ENCODE measurements at places on chromosomes 7 and 10.

DNA sequence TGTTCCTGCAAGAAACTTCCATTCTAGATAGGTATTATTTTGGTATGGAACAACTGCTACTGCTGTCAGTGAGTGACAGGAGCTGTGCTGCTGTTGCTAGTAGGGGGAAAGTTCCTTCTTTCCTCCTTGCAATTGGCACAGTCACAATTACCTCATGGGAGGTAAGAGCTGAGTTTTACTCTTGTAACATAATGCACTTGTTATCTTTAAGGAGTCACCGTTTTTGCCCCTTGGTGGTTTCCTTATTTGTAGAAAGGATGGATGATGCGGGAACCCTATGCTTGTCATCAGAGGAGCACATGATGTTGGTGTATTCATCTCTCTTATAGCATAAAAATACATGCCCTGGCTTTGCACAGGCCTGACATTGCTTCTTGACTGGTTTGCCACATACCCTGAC, 234.7 kb upstream of the NPY start:
- no peak for DNase-seq

- DNase-seq: no peak
These were observed 181.4 kb downstream of the NRG3 start for GRCh38 chr10:82056391-82056790.

DNA sequence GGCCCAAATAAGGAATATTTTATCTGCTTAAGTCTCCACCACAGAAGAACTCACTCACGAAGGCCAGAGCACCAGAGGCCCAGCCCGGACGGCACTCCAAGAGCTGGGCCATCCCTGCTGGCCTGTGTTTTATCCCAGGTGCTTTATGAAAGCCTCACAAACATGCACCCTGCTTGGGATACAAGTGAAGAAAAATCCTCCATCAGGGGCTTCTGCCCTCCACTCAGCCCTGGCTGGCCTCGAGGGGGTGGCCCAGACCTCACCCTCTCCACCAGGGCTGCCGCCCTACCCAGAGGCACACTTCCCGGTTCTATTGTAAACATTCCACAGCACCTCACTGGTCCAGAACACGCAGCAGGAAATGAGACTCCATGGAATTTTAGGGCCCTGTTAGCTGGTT, 19.8 kb upstream of the DNAAF5 start:
- DNase-seq: no peak

- DNase-seq: no peak
These were observed 75.5 kb downstream of the NRP1 start for GRCh38 chr10:33258967-33259366.

DNA sequence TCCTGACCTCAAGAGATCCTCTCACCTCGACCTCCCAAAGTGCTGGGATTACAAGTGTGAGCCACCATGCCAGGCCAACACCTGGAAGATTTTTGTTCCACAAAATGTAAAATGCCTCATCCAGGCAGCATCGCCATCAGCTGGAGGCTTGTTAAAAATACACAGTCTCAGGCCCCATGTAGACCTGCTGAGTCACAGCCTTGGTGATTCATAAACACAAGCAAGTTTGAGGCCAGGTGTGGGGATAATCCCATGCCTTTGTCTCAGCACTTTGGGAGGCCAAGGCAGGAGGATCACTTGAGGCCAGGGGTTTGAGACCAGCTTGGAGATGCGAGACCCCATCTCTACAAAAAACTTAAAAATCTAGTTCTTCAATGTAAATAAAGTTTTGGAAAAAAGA, 49.1 kb upstream of the FOXK1 start:
- no peak for DNase-seq

- DNase-seq: no peak
These were observed 57.6 kb downstream of the BICC1 start for GRCh38 chr10:58570307-58570723.

DNA sequence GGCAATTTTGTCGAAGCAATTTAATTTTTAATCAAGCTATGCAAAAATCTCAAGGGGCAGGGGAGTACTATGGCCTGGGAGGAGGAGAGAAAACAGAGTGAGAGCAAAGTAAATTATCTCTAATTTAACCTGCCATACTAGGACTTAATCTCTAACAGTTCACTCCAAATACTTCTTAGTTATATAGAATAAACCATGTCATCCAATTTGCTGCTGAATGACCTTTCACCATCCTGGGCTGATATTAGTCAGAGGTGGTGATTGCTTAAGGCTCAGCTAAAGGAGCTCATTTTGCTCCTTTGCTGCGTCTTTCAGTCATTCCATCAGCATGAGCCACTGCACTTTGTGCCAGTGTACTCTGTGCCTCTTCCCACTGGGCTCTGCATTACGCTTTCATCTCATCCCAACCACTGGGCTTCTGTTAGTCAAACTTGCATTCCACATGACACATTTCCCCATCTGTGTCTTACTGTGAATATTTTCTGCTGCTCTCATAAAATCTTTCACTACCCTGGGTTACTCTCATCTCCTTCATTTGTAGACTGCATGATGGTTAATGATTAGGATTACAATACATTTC, 84.3 kb downstream of the CD36 start:
- DNase-seq: no peak

- DNase-seq: no peak
These were observed 59.9 kb downstream of the WDR37 start for GRCh38 chr10:1116051-1116450.

DNA sequence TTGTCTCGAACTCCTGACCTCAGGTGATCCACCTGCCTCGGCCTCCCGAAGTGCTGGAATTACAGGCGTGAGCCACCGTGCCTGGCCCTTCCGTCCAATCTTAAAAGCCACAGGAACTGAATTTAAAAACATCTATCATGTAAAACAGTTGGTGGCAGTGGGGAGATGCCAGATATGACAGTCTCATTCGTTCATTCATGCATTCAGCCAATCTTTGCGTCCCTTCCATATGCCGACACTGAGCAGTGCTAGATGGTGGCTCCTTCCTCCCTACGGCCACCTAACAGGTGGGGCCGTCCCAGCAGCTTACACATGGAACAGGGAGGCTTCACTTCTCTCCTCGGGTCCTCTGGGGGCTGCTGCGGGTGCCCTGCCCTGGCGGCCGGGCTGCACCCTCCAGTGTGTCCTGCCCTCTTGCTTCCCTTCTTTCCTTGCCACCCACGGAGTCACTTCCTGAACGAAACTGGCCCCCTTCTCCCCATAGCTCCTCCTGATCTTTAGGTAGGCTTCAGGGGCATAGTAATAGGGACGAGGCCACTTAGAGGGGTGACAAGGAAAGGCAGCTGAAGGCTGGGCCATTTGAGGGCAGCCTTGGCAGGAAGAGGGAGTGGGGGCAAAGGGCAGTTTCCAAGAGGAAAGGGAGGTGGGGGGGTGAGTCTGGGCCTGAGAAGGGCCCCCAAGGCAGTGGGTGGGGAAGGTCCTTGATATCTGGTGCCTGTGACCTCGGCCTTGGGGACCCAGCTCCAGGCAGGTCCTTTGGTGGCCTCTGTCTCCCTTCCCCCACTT, 53.8 kb downstream of the PROSER2 start:
- DNase-seq: no peak

DNA sequence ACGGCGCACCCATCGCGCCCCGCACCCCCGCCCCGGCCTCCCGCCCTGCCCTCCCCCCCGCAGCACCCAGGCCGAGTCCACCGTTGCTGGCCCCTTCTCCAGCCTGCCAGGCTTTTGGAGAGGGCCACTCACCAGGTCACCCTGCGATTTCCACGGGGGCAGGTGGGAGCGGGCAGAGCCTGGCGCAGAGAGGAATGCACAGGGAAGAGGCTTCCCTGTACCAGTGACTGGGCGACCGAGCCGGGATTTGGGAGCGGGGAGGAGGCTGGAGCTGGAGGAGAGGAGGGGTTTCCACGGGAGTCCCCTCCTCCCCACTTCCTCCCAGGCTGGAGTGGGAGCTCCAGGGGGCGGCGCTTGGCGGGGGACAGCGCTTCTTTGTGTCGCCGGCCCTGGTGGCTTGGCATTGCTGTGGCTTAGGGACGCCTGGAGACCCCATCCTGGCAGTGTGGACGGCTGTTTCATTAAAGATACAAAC, 19.3 kb downstream of the TCAF1 start:
- no peak for DNase-seq

DNA sequence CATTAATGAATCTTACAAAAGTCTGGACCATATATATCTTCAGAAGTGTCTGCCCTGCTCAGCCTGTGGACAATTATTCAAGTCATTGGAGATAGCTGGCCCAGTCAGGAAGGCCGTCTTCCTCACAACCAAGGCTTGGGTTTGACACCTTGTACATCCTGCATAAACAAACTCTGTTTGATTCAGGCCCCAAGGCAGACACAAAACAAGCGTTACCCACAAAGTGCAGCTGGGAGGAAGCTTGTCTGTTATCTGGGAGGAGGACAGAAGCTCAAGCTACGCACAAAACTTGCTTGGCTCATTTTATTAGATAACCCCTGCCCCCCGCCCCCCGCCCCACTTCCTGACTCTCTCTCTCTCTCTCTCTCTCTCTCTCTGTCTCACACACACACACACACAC, 166.9 kb upstream of the WDR11 start:
- DNase-seq: peak; percentile 33

GRCh38 chr10:96706331-96706853, 13.9 kb downstream of the PIK3AP1 start:
- no peak for DNase-seq

- DNase-seq: no peak
These were observed 143.6 kb downstream of the CUBN start for GRCh38 chr10:16986082-16986405.

GRCh38 chr7:79452032-79452494, 1.4 kb downstream of the MAGI2 start:
- no peak for DNase-seq

GRCh38 chr10:88990384-88991160, at the start of gene FAS:
TSS of gene FAS (plus strand) at chr10:88990798. CDS start at chr10:88990877, 79 bp downstream.
- peak; percentile 89 for DNase-seq

GRCh38 chr10:10211409-10211808, 806.3 kb upstream of the CELF2 start:
- DNase-seq: no peak

GRCh38 chr7:135946289-135947055, 30.7 kb downstream of the MTPN start:
- no peak for DNase-seq

DNA sequence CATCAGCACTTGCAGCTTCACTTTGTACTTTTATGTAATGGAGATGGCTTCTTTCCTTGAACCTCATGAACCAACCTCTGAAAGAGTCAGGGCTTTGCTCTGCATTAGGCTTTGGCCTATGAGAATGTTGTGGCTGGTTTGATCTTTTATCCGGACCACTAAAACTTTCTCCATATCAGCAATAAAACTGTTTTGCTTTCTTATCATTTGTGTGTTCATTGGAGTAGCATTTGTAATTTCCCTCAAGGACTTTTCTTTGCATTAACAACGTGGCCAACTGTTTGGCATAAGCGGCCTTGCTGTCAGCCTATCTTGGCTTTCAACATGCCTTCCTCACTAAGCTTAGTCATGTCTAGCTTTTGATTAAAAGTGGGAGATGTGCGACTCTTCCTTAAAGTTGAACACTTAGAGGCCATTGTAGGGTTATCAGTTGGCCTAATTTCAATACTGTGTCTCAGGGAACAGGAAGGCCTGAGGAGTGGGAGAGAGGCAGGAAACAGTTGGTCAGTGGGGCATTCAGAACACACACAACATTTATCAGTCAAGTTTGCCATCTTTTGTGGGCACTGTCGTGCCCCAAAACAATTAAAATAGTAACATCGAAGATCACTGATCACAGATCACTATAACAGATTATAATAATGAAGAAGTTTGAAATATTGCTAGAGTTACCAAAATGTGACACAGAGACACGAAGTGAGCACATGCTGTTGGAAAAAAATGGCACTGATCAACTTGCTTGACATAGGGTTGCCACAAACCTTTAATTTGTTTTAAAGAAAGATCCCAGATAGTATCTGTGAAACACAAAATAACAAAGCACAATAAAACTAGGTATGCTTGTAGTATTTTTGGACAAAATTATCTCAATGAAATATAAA, 64.7 kb downstream of the NRF1 start:
- DNase-seq: no peak

GRCh38 chr7:85167636-85168035, 19.2 kb downstream of the SEMA3D start:
- no peak for DNase-seq
